ENCODE measurements at places on chromosomes 3 and 15.

- H3K27ac ChIP-seq = no peak overlapping the region
- H3K27me3 ChIP-seq = peaks cover 73% of the 10 kb centered on the region
- no peaks in the 10 kb centered on the region for H3K36me3 ChIP-seq
- no peak for DNase-seq
- H3K4me3 ChIP-seq = no peak overlapping the region
Observed at GRCh38 chr3:194265505-194265892, 85.6 kb downstream of the CPN2 start.

DNA sequence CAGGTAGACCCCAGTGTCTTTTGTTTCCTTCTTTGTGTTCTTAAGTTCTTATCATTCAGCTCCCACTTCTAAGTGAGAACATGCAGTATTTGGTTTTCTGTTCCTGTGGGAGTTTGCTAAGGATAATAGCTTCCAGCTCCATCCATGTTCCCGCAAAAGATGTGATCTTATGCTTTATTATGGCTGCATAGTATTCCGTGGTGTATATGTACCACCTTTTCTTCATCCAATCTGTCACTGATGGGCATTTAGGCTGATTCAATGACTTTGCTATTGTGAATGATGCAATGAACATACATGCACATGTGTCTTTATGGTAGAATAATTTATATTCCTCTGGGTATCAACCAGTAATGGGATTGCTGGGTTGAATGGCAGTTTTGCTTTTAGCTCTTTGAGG, 24.4 kb downstream of the MCCC1 start:
- DNase-seq = no peak
- H3K27me3 ChIP-seq = no peaks in the 10 kb centered on the region
- H3K4me3 ChIP-seq = no peak overlapping the region
- H3K36me3 ChIP-seq = peaks cover 48% of the 10 kb centered on the region
- peaks cover 3% of the 10 kb centered on the region for H3K4me1 ChIP-seq

DNA sequence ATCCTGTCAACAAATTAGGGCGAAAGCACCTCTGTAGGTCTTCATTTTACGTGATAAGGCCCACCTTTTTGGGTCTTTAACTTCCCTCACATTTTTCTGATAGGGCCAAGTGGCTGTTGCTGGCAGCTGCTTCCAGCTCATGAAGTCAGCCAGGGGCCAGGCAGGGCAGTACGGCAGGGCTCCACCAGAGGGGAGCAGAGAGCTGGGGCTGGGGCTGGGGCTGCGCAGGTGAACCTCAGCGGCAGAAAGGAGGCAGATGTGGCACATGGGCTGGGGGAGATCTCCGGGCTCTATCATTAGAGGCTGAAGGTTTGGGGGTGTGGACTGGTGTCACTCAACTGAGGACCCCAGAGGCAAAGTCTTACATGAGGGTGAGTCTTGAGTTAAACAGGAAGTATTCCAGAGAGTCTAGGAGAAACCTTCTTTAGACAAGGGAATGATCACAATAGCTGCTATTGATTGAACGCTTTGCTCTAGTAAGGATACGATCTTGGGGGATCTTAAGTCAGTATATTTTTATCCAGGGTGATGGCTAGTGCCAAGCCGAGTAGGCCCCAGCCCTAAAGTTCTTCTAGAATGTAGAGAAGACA, 62.8 kb upstream of the MEX3B start:
- no peaks in the 10 kb centered on the region for H3K36me3 ChIP-seq
- DNase-seq = peak; percentile 81
- peaks cover 15% of the 10 kb centered on the region for H3K27me3 ChIP-seq
- no peaks in the 10 kb centered on the region for H3K4me1 ChIP-seq
- H3K27ac ChIP-seq = no peak overlapping the region

DNA sequence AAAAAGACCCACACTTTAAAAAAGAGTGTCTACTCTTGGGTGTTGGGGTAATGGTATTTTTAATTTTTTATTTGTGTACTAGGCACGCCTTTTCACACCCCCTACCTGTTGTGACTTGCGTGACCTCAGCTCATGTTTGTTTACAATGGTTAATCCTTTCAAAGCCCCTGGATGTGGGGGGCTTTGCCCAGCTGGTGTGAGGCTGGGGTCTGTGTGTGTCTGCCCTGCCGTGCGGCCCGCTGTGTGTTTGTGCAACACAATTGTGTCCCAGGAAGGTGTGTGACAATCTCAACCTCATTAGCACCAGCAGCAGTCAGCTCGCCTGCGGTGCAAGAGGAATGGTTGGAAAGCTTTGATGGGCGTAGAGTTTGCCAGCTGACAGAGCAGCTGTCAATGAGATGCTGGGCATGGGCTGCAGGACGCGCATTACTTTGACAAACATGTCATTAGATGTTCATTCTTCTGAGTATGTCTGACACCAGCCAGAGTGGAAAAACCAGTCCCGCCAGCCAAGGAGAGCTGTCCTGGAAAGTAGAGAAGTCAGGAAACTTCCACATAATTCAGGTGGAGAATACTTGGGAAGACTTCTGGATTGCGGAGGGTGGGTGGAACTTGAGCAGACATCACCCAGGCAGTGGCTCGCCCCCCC, 9.6 kb downstream of the LRRK1 start:
- no peak for DNase-seq
- no peak overlapping the region for H3K4me3 ChIP-seq
- no peak overlapping the region for H3K27ac ChIP-seq
- peaks cover 14% of the 10 kb centered on the region for H3K27me3 ChIP-seq
- no peaks in the 10 kb centered on the region for H3K4me1 ChIP-seq
- H3K36me3 ChIP-seq = no peaks in the 10 kb centered on the region

DNA sequence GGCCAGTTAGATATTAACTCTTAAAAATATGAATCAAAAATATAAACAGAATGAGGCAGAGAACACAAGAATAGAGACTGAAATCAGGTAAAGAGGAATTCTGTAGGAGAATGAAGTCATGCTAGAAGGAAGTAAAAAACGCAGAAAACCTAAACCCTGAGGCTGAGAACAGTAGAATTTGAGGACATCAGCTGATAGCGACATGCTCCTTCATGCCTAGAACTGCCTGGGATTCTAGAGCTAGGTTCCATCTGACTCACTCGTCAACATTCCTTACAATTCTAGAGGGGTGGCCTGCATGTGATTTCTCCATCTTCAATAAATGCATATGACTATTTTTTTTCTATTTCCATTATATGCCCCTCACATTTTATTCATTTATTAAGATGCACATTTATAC, 343.0 kb downstream of the ROBO1 start:
- no peak overlapping the region for H3K4me3 ChIP-seq
- no peaks in the 10 kb centered on the region for H3K4me1 ChIP-seq
- no peaks in the 10 kb centered on the region for H3K27me3 ChIP-seq
- H3K36me3 ChIP-seq = no peaks in the 10 kb centered on the region
- DNase-seq = no peak

GRCh38 chr3:17394541-17395155, 347.8 kb downstream of the TBC1D5 start:
- peaks cover 20% of the 10 kb centered on the region for H3K36me3 ChIP-seq
- DNase-seq = no peak
- no peaks in the 10 kb centered on the region for H3K4me1 ChIP-seq
- no peak overlapping the region for H3K27ac ChIP-seq
- no peaks in the 10 kb centered on the region for H3K27me3 ChIP-seq

DNA sequence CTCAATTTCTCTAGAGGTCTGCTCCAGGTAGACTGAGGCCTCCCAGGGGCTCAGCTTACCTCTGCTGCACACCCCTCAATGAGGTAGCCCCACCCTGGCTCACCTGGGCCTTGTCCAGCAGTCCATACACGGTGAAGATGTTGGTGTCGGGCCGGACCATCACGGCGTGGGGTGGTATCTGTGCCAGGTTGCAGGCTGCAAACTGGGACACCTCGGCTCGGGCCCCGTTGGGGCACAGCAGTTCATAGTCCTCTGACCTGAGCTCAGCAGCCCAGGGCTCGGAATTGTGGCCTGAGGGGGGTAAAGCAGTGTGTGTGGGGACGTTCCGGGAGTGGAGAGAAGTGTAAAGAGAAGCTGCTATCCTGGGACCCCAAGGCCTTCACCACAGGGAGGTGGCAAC, 23.2 kb downstream of the MELTF start:
- peaks cover 19% of the 10 kb centered on the region for H3K4me1 ChIP-seq
- peaks cover 4% of the 10 kb centered on the region for H3K36me3 ChIP-seq
- no peak overlapping the region for H3K27ac ChIP-seq
- no peak overlapping the region for H3K4me3 ChIP-seq

- no peaks in the 10 kb centered on the region for H3K36me3 ChIP-seq
- no peaks in the 10 kb centered on the region for H3K4me1 ChIP-seq
- H3K27ac ChIP-seq = no peak overlapping the region
- no peak for DNase-seq
Observed at GRCh38 chr3:13824521-13825310, 55.2 kb downstream of the WNT7A start.

DNA sequence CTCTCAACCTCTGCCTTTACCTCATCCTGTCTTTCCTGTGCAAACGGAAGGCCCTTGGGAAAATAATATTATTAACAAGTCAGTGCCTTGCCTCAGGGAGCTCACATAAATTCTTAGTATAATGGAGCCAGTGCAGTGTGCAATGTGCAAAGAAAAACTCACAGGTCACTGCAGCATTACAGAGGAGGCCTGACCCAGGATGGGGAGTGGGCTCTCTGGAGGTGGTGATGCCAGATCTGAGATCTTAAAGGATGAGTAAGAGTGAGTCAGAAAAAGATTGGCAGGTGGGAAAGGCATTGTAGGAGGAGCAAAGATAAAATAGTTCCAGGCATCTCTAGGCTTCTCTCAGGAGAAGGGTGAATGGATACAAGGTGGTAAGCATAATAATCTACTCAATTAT, 185.6 kb upstream of the ADAMTS9 start:
- no peaks in the 10 kb centered on the region for H3K27me3 ChIP-seq
- H3K36me3 ChIP-seq = no peaks in the 10 kb centered on the region
- no peaks in the 10 kb centered on the region for H3K4me1 ChIP-seq
- no peak overlapping the region for H3K27ac ChIP-seq

DNA sequence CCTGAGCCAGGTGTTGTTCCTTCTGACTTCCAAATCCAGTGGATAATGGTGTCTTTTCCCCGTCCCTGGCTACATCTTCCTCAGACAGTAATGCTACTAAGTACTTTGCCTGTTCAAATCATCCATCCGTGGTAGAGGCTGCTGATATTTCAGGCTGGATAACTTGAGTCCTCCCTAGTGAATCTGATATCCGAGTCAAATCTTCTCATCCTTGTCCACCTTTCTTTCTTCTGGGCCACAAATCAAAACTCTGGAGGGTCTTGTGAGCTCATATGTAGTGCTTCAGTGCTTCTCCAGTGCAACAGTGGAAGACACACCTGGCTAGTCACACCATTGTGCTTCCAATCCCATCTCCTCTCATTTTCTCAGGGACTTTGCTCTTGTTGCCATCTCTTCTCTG, 11.2 kb downstream of the SH3GL3 start:
- no peaks in the 10 kb centered on the region for H3K27me3 ChIP-seq
- no peaks in the 10 kb centered on the region for H3K36me3 ChIP-seq
- DNase-seq = no peak
- no peak overlapping the region for H3K4me3 ChIP-seq

- H3K4me3 ChIP-seq = no peak overlapping the region
- peaks cover 9% of the 10 kb centered on the region for H3K4me1 ChIP-seq
- no peak for DNase-seq
- H3K27me3 ChIP-seq = no peaks in the 10 kb centered on the region
- H3K27ac ChIP-seq = no peak overlapping the region
Observed at GRCh38 chr15:99645543-99645935, 79.8 kb downstream of the MEF2A start.

Data from activated naive CD4-positive, alpha-beta T cell treated with anti-CD3 and anti-CD28 coated beads, Interleukin-2, amount 10 ng/mL, durations not matched to agents 7 days and 5 days (primary cell).